ENCODE measurements at places on chromosomes 2 and 18.
A peak's percentile ranks its signal among the peaks of the same experiment; 100 is the strongest.

- H3K4me1 ChIP-seq, result no peaks in the 10 kb centered on the region
- no peaks in the 10 kb centered on the region for H3K36me3 ChIP-seq
- peak; percentile 13 for DNase-seq
- H3K4me3 ChIP-seq, result no peak overlapping the region
- peaks cover 5% of the 10 kb centered on the region for H3K27me3 ChIP-seq
Observed at GRCh38 chr2:71100195-71100964, 29.6 kb downstream of the MCEE start.

DNA sequence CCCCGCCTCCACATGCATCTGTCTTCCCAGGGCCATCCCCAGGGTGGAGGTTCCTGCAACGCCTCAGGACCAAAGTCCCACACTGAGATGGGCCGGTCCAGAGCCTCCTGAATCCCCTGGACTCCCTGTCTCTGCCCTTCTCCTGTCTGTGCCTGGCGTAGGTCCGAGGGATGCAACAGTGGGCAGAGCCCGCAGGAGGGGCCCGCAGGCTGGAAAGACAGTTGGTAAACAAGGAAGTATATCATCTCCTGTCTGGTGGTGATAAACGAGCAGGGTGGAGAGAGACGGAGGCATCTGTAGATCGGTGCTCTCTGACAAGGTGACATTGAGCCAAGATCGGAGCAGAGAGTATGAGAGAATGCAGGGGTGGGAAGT lies 72.6 kb upstream of the RAB6C start:
- H3K27me3 ChIP-seq, result peaks cover 60% of the 10 kb centered on the region
- H3K27ac ChIP-seq, result no peak overlapping the region
- H3K4me3 ChIP-seq, result no peak overlapping the region

DNA sequence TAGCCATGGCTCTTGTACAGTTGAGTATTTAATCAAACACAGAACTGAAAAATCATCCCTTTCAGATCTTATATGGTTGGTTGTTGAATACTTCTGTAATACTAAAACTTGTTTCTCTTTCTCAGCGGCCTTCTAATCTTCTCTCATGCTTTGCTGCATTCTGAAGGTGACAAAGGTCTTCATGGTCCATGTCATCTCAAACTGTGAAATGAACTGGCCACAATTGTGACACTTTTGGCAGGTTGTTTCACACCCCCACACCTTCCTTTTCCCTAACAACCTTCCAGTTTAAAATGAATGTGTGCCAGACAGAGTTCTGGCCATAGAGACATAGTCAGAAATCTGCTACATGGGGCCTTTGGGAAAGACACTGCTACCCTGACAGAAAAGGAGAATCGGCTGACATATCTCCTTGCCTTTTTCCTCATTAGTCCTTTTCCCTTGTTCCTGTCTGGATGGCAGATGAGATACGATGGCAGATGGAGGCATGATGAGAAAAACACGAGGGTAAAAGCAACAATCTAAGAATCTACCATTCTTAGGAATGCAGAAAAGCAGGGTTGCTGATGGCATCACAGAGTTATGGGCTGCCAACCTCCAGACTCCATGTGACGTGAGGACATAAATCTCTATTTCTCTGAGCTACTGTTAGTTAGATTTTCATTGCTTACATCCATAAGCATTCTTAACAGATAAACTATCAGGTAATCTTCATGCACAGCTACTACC lies 106.5 kb downstream of the PIGN start:
- H3K4me1 ChIP-seq, result no peaks in the 10 kb centered on the region
- no peak overlapping the region for H3K27ac ChIP-seq
- no peak for DNase-seq
- H3K27me3 ChIP-seq, result no peaks in the 10 kb centered on the region
- peaks cover 4% of the 10 kb centered on the region for H3K36me3 ChIP-seq

GRCh38 chr2:28488083-28488830 lies 7.6 kb upstream of the PLB1 start:
- no peak overlapping the region for H3K4me3 ChIP-seq
- H3K4me1 ChIP-seq, result no peaks in the 10 kb centered on the region
- H3K36me3 ChIP-seq, result no peaks in the 10 kb centered on the region
- H3K27me3 ChIP-seq, result no peaks in the 10 kb centered on the region

DNA sequence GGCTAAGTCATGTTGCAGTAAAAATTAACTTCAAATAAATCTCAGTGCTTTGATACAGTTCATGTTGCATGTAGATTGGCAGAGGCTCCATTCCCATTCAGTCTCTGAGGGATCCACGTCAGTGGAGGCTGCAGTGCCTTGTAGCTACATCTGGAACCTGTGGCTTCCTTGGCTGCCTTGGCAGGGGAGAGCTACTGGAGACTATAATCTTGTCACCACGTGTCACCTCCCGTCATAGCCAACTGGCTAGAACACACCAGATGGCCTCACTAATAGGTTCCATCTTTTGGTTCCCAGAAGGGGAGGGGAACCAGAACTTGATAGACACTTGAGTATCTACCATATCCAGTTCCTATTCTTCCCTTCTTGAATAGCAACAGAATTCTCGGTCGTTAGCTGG lies 28.4 kb downstream of the E2F6 start:
- no peak overlapping the region for H3K27ac ChIP-seq
- H3K4me1 ChIP-seq, result no peaks in the 10 kb centered on the region

DNA sequence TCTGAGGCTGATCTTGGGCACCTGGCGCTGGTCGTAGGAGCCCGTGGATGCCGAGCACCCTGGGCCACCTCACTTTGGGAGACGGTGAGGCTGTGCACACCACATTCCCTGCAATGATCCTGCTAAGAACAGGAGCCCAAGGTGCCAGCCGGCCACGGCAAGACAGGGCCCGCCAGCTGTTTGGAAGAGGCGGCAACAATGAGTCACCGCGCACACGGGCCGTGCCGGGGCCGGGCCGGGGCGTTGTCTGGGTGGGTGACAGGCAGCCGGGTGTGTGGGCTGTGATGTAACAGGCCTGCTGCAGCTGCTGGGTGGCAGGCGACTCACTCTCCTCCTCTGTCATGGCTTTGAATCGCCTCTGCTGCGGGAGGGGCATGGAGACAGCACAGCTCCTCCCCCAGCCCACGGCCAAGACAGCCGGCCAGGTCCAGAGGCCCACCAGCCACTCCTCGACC lies 49.7 kb upstream of the ODC1 start:
- H3K36me3 ChIP-seq, result peaks cover 12% of the 10 kb centered on the region
- H3K27ac ChIP-seq, result peak overlapping the region; percentile 85
- peaks cover 15% of the 10 kb centered on the region for H3K4me1 ChIP-seq
- H3K27me3 ChIP-seq, result peaks cover 37% of the 10 kb centered on the region
- peak; percentile 64 for DNase-seq

GRCh38 chr2:172735582-172736423 lies at the start of gene RAPGEF4:
TSS of gene RAPGEF4 (plus strand) at chr2:172735845. CDS start at chr2:172735984, 139 bp downstream.
- H3K36me3 ChIP-seq, result no peaks in the 10 kb centered on the region
- peaks cover 72% of the 10 kb centered on the region for H3K27me3 ChIP-seq
- peaks cover 1% of the 10 kb centered on the region for H3K4me1 ChIP-seq

DNA sequence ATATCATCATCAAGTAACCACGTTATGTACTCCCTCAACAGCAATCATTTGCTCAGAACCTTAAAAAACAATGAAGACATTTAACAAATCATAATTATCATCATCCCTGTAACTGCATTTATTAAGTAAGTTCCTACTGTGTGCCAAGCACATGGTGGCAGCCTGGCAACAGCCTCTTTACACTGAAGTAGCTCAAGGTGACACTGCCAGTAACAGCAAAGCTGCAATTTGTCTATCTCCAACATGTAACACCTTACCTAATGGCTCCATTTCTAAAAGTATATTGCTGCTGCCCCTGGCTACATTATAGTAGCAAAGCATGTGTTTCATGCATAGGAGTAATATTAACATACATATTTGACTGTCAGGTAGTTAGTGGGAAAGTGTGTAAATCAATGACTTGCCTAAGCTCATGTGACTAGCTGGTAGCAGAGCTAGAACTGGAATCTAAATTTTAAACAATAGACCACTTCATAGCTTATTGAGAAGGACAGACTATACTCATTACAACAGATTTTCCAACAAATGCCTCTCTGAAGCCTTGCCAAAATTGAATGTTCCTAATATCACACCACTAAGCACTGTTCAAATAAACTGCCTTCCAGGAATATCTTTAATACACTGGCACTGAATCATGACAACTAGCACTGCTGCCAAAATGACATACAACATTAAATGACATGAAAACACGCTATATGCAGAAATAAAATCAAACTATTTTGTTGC lies 86.7 kb downstream of the L3MBTL4 start:
- no peak overlapping the region for H3K27ac ChIP-seq
- no peaks in the 10 kb centered on the region for H3K4me1 ChIP-seq
- H3K36me3 ChIP-seq, result peaks cover 4% of the 10 kb centered on the region
- H3K4me3 ChIP-seq, result no peak overlapping the region

GRCh38 chr18:41905786-41906527 lies 49.1 kb upstream of the PIK3C3 start:
- peaks cover 12% of the 10 kb centered on the region for H3K4me1 ChIP-seq
- DNase-seq, result no peak
- H3K4me3 ChIP-seq, result peak overlapping the region; percentile 37
- no peaks in the 10 kb centered on the region for H3K27me3 ChIP-seq

DNA sequence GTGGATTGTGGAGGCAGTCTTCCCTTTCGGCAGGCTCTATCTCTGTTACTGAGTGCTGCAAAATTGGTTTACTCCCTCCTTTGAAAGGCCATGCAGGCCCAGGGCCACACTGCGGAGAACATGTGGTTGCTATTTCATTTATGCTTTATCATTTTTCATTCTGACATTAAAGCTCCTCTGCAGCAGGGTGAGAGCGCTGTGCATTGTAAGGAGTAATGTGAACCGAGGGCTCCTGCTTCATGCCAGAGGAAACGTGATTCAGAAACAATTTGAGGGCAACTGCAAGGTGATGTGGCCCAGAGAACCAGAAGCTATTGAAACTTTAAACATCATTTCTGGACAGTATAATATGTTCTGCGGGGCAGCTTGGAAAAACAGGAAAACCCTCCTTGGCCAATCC lies 341.6 kb upstream of the NT5C1B start:
- no peaks in the 10 kb centered on the region for H3K4me1 ChIP-seq
- H3K27ac ChIP-seq, result no peak overlapping the region
- no peak for DNase-seq
- H3K4me3 ChIP-seq, result no peak overlapping the region

DNA sequence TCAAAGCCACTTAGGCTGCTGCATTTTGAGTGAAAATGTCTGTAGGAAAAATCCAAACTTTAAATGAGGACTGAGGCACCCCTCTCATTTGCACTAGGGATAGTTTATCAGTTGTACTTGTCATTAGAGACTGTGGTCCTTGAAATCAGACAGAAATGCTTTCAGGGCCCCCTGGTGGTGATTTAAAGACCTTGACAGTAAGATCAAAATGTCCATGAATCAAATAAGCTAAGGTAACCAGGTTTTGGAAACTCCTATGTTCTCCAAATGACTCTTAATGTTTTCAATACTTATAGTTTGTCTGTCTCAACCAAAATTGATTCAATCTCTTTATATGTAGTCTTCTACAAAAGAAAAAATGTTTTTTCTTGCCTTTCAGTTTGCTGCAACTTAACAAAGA lies 28.8 kb upstream of the DDX18 start:
- peaks cover 10% of the 10 kb centered on the region for H3K27me3 ChIP-seq
- no peaks in the 10 kb centered on the region for H3K4me1 ChIP-seq
- no peak overlapping the region for H3K4me3 ChIP-seq
- peak; percentile 21 for DNase-seq

GRCh38 chr2:193743089-193743488 lies 1548.4 kb upstream of the TMEFF2 start:
- H3K27ac ChIP-seq, result no peak overlapping the region
- H3K27me3 ChIP-seq, result no peaks in the 10 kb centered on the region
- H3K4me1 ChIP-seq, result no peaks in the 10 kb centered on the region
- H3K36me3 ChIP-seq, result no peaks in the 10 kb centered on the region

DNA sequence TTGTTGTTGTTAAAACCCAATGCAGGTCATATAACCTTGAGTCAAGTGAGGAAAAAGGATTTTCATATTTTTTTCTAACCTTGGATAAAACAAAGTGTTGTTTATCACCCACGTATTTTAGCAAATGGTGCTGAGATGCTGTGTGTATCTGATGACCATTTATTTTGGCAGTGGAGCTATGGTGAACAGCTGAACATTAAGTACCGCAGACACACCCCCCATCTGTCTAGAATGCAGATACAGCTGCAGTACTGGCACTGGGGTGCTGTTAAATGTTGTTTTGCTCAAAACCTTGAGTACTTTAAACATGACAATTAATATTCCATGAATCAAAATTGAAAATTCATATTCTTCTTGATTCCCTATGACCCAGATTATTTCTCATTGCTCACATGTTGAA lies 773.3 kb upstream of the SLC39A10 start:
- H3K36me3 ChIP-seq, result no peaks in the 10 kb centered on the region
- no peaks in the 10 kb centered on the region for H3K27me3 ChIP-seq
- no peaks in the 10 kb centered on the region for H3K4me1 ChIP-seq
- H3K4me3 ChIP-seq, result no peak overlapping the region

GRCh38 chr2:200253639-200254038 lies 52.9 kb upstream of the SPATS2L start:
- DNase-seq, result no peak
- H3K27me3 ChIP-seq, result peaks cover 34% of the 10 kb centered on the region
- no peaks in the 10 kb centered on the region for H3K4me1 ChIP-seq
- H3K36me3 ChIP-seq, result no peaks in the 10 kb centered on the region
- H3K4me3 ChIP-seq, result no peak overlapping the region

GRCh38 chr2:232773815-232774214 lies 2.5 kb downstream of the KCNJ13 start:
- no peak overlapping the region for H3K27ac ChIP-seq
- H3K4me1 ChIP-seq, result peaks cover 12% of the 10 kb centered on the region
- H3K27me3 ChIP-seq, result no peaks in the 10 kb centered on the region
- H3K4me3 ChIP-seq, result no peak overlapping the region
- peaks cover 5% of the 10 kb centered on the region for H3K36me3 ChIP-seq

- no peaks in the 10 kb centered on the region for H3K4me1 ChIP-seq
- H3K36me3 ChIP-seq, result no peaks in the 10 kb centered on the region
- H3K27ac ChIP-seq, result no peak overlapping the region
- no peaks in the 10 kb centered on the region for H3K27me3 ChIP-seq
Observed at GRCh38 chr2:33373986-33374385, 102.5 kb upstream of the RASGRP3 start.

- no peak overlapping the region for H3K27ac ChIP-seq
- no peaks in the 10 kb centered on the region for H3K4me1 ChIP-seq
- H3K27me3 ChIP-seq, result peaks cover 18% of the 10 kb centered on the region
Observed at GRCh38 chr2:167826906-167827305, 420.5 kb downstream of the STK39 start.

GRCh38 chr2:118085173-118086023 lies 2.9 kb upstream of the INSIG2 start:
- peaks cover 6% of the 10 kb centered on the region for H3K4me1 ChIP-seq
- H3K27ac ChIP-seq, result no peak overlapping the region
- peaks cover 6% of the 10 kb centered on the region for H3K27me3 ChIP-seq
- no peak for DNase-seq

All from effector memory CD8-positive, alpha-beta T cell (primary cell).